Large intestine (tissue), 12 donors: ENCODE measurements at places on chromosomes 2 and 18.

DNA sequence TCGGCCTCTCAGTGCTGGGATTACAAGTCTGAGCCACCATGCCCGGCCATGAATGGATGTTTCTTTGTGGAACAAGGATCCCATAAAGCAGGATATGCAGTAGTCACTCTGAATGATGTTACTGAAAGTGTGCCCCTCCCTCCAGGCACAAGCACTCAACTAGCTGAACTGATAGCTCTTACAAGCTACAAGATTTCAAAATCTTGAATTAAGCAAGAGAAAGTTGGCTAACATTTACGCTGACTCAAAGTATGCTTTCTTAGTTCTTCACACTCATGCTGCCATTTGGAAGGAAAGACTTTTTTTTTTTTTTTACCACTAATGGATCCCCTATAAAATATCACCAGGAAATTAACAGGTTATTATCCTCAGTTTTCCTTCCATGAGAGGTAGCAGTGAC lies 549.0 kb upstream of the PKDCC start:
- no peak for DNase-seq

DNA sequence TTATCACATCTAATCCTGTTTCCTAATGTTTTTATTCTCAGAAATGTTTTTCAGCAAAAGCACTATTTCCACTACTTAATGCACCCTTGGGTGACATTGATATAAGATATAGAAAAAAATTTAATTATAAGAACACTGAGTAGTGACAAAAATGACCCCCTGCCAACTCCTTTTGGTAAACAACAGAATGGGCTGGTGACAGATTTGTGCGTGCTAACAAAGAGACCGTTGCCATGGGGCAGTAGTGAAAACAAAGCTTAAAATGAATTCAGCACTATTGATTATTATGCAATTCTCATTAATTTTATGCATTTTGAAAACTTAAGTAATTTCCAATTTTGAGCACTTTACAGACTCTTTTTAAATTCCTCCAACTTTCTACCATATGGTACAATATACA lies 33.1 kb downstream of the RDH14 start:
- DNase-seq: no peak

DNA sequence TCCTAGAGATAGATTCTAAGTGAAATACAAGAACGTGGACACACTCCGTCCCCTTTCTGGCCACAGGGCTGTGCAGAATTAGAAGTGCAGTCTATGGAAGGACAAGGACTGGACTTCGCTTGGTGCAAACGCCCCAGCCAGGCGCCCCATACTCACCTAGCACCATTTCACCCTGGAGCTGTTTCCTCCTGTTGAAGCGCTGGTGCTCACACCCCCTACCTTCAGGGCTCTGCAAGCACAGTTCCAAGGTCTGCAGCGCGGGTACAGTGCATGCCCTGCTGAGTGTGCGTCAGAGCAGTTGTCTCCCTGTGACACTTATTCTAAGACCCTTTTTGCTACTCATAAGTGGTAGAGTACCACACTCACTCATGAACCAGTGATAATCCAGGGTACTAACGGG lies 3.0 kb downstream of the HPCAL1 start:
- peak; percentile 61 for DNase-seq

GRCh38 chr18:22499421-22499820 lies 81.7 kb upstream of the CTAGE1 start:
- no peak for DNase-seq

DNA sequence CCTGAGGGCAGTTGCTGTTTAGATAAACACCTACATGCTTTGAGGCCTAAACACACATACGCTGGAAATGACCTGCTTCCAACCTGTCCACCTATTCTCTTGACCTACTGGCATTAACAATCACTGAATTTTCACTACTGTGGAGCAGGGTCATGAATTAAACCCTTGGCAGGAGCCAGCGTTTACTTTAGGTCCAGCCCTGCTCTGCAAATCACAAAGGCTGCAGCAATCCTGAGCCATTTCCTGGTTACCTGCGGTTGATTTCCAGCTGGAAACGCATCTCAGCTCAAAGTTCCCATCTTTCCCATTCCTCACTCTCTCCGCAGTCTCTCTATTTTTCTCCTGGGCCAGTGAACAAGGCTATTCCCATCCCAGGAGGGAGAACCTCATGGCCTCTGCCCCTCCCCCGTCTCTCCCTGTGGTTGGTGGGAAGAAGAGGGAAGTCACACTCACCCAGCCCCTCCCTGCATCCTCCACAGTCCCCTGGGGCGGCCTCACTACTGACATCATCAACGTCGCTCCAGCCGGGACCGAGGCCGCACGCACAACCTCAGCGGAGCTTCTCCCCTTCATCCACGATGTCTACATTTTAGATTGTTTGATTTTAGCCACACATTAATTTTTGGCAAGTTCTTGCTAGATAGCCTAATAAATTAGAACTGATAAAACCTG lies 84.5 kb upstream of the SNTG2 start:
- DNase-seq: no peak

DNA sequence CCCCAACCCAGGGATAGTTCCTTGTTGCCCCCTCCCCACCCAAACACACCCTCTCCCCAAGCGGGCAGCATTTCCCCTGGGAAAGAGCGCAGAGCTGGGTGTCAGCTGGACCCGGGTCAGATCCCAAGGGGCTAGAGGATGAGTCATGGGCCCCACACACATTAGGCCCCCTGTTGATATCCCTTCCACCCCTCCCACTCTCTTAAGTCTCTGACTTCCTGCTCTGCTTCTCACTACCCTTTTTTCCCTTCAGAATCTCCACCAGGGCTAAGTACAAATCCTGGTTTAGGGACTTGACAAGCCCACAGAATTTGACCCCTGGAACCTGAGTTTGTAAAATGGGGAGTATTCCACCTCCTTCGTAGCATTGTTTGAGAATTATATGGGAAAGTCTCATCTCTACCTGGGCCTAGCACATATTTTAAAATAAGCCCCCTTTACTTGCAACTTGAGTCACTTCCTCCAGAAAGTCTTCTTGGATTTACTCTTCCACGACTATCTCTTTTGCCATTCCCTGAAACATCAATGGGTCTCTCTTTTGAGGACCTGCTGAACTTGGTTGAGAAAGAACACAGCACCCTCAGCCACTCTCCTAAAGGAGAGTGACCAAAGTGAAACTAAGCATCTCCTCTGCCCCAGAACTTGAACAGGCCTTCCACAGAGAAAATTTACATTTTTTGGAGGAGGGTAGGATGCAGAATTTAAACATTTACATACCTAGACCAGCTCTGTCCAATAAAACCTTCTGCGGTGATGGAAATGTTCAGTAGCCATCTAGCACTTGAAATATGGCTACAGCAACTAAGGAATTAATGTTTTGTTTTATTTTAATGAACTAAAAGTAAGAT lies 4.7 kb downstream of the RTKN start:
- no peak for DNase-seq

DNA sequence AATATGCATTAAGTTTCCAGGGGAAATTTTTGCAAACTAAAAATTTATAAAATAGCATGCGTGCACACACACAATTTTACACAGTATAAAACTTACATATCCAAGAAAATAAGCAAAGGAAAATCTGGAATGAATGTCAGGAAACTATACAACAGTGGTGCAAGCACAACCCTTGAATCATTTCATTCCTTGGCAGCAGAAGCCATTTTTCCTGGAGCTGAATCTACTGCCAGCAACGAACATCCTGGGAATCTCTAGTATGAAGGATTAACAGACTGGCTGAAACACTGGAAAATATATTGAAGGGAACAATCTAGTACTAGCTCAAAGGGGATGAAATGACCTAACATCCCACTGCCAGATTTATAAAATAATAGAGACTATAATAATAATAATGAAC lies 235.3 kb downstream of the DYM start:
- no peak for DNase-seq

DNA sequence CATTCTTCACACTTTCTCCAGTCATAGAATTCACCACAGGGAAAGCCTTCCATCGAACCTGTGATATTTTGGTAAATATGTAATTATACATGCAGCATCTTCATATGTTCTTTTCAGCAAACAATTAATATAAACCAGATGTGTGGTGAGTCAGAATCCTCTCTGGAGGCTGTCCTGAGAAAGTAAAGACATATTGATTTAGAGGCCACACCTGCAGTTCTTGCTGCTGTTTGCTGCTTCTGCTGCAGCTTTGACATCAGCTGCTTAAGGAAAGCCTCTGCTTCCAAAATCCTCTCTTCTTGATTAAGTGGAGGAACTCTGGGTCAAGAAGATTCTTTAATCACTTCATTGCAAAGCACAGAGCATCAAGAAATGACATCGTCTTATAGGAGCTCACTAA lies 568.8 kb upstream of the ZEB2 start:
- DNase-seq: no peak

DNA sequence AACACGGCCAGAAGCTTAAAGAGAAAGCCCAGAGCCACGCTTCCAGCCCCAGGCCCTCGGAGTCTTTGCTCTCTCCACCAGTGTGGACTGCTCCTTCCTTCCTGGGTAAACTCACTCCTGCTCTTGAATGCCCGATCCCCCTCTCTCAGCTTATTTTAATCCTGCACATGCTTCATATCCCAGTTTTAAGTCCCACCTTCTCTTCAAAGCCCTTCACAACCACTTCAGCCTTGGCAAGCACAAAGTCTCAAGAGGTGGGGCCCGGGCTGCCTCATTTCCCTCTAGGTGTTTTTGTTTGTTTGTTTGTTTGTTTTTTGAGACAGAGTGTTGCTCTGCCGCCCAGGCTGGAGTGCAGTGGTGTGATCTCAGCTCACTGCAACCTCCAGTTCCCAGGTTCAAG lies 21.6 kb upstream of the CREG2 start:
- no peak for DNase-seq

DNA sequence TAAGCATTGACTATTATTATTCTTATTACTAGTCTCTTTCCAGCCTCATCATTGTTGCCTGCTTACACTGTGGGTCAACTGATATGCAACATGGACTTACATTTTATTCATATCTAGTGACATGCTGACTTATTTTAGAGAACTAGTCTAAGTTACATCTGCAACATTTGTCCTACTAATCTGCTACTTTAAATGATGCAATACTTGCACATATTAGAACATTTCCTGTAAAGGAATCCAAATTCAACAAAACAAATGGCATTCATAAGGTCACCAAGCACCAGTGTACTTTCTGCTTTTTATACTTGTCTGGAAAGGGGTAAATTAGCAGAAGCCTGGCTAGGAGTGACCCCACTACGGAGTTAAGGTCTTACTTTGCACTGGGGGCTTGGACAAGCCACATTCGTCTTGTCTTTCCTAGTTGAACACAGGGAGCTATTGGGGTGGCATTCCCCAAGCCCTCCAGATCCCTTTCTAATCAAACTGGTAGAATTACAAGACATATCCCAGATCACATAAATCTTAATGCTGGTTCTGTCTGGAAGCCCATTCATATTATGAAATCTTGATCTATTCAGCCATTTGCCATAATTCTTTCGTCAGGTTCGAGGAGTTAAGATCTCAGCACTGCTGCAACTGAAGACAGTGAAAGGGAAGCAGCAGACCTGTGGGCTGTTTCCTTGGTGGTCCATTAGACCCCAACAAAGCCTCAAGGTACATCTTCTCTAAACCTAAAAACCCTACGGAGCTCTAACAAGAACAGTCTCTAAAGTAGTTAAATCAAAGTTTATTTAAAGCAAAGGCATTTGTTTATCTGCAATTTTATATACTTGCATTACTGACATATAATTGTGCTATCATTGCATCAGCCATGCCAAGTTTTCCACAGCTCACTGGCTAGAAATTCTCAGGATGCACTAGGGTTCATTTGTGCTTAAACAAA lies 49.9 kb upstream of the RTN4 start:
- no peak for DNase-seq

- DNase-seq: no peak
Observed at GRCh38 chr2:149743842-149744448, 156.4 kb upstream of the MMADHC start.

DNA sequence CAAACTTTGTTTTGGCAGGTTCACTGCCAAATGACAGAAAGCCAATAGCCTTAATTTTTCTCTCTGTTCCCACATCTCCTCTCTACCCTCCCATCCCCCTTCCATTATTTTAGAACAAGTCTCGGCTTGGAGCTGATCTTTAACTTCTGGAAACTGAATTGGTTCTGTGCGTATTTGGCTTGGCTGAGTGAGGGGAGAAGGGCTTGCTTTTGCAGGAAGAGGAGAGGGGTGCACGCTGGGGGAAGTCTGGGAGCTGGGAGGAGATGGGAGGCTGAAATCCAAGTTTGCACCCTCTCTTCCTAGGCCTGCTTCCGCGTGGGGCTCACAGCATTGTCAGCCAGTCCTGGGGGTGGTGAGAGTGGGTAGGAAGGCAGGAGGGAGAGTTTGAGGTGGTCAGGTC lies 176.1 kb upstream of the SPRED2 start:
- DNase-seq: no peak

DNA sequence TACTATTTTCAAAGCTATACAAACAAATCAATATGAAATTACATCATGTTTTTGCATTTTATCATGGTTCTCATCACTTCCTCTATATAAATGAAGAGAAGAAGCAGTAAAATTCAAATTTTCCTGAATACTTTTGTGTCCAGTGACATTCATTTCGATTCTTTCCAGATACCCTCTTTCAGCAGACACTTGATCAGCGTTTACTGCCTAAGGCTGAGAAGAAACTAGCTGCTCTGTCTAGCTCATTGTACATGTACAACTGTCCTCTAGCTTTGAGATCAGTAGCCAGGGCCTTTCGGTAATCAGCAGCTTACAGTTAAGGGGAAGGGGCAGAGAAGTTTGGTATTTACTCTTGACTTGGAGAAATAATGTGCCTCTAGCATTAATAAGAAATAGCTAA lies 4.8 kb downstream of the VRK2 start:
- DNase-seq: no peak

- DNase-seq: peak; percentile 14
Observed at GRCh38 chr2:30026091-30027055, 105.0 kb upstream of the ALK start.
